Bronchial epithelial cell (primary cell): ENCODE measurements at places on chromosomes 2 and 18. TPM values are rescaled to one million over a fixed set of nuclear protein-coding genes. Genes with fewer than 3 reads are reported as not detected.

The AQP12B gene
- not detected in 2 replicates for total RNA-seq

The LDLRAD4 gene
- not detected in 2 replicates for total RNA-seq

The SLC5A7 gene
- not detected in 2 replicates for total RNA-seq

The ITGB6 gene
- 21.1 and 31.5 TPM in 2 replicates for total RNA-seq

The SGPP2 gene
- 9.7 and 40.1 TPM in 2 replicates for total RNA-seq

The NYAP2 gene
- total RNA-seq, result not detected in 2 replicates

The SRD5A2 gene
- total RNA-seq, result under 0.01 TPM in 1 of 2 replicates, not detected in the other

The MTLN gene
- total RNA-seq, result 43.7 and 99.5 TPM in 2 replicates

The GNAL gene
- total RNA-seq, result 8.8 and 10.8 TPM in 2 replicates

The WDSUB1 gene
- 16.1 and 21.0 TPM in 2 replicates for total RNA-seq

The FAM237A gene
- total RNA-seq, result not detected in 2 replicates

The NPHP1 gene
- total RNA-seq, result 1.6 and 2.4 TPM in 2 replicates

The RTP5 gene
- total RNA-seq, result not detected in 2 replicates

The APCDD1 gene
- under 0.01 and 0.64 TPM in 2 replicates for total RNA-seq

The AQP12A gene
- total RNA-seq, result not detected in 2 replicates

The PLGLB2 gene
- total RNA-seq, result 1.3 TPM in 1 of 2 replicates, not detected in the other

The LMAN1 gene
- total RNA-seq, result 127 and 157 TPM in 2 replicates

The PPP1CB gene
- 328 and 365 TPM in 2 replicates for total RNA-seq

The MAB21L4 gene
- total RNA-seq, result 0.53 and 5.1 TPM in 2 replicates

The PAX8 gene
- 3.5 TPM in 1 of 2 replicates, not detected in the other for total RNA-seq

The ELOA2 gene
- not detected in 2 replicates for total RNA-seq

The MROH2A gene
- not detected in 2 replicates for total RNA-seq

The KCNG2 gene
- not detected in 2 replicates for total RNA-seq

The NGEF gene
- 0.53 and 6.1 TPM in 2 replicates for total RNA-seq

The NXPH2 gene
- not detected in 2 replicates for total RNA-seq

The NAT8 gene
- total RNA-seq, result not detected in 2 replicates

The SCN3A gene
- total RNA-seq, result not detected in 2 replicates

The CROCC2 gene
- 0.26 TPM in 1 of 2 replicates, not detected in the other for total RNA-seq

The SULT1C4 gene
- total RNA-seq, result not detected in 2 replicates

The GALR1 gene
- not detected in 2 replicates for total RNA-seq

The TUBA4B gene
- not detected in 2 replicates for total RNA-seq

The KIAA1328 gene
- total RNA-seq, result 5.4 and 5.8 TPM in 2 replicates

The FEV gene
- not detected in 2 replicates for total RNA-seq

The PLEK gene
- total RNA-seq, result under 0.01 TPM in 1 of 2 replicates, not detected in the other

The ABCB11 gene
- 0.26 TPM in 2 replicates for total RNA-seq

The SIX2 gene
- total RNA-seq, result 3.7 and 4.2 TPM in 2 replicates

The ATG16L1 gene
- 33.2 and 36.6 TPM in 2 replicates for total RNA-seq

The SERPINB4 gene
- total RNA-seq, result 0.26 and 15.7 TPM in 2 replicates

The ASB18 gene
- total RNA-seq, result 0.38 TPM in 1 of 2 replicates, not detected in the other

The FAM228A gene
- total RNA-seq, result 0.13 TPM in 1 of 2 replicates, not detected in the other

The GAL3ST2 gene
- not detected in 2 replicates for total RNA-seq

The FZD7 gene
- 1.8 and 2.3 TPM in 2 replicates for total RNA-seq

The KCNK3 gene
- not detected in 2 replicates for total RNA-seq

The ACTR1B gene
- 52.9 and 59.2 TPM in 2 replicates for total RNA-seq

The TP53I3 gene
- total RNA-seq, result 34.5 and 65.0 TPM in 2 replicates

The ABCG5 gene
- total RNA-seq, result not detected in 2 replicates

The CLASP1 gene
- total RNA-seq, result 46.5 and 56.9 TPM in 2 replicates
